Fibroblast of skin of scalp (primary cell): ENCODE measurements at places on chromosomes 2 and 18.

DNA sequence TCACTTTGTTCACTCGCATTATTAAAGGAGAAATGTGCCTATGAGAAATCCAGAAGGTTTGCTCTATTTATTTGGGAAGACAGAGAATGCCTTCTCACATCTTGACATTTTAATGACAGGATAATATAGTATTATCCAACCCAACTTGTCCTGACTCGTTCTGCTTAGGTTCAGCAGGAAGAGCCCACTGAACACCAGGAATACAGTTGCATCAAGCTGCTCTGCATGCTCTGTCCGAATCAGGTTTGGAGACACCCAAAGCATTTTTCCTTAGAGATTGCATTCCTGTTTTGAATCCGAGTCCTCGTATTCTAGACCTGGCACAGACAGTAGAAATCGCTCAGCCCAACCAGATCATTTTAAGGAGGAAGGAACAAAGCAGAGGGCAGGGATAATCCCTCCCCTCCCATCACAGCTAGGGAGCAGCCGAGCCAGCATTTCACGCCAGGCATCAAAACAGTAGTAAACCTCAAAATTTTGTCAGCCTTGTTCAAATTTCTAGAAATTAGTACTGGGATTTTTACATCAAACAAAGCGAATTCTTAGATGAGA lies 837.4 kb upstream of the ID2 start:
- DNase-seq: peak; percentile 64

GRCh38 chr2:9201185-9201891 lies 5.3 kb upstream of the ASAP2 start:
- DNase-seq: peak; percentile 63

GRCh38 chr2:160920791-160921303 lies 239.4 kb upstream of the TANK start:
- DNase-seq: peak; percentile 95

- DNase-seq: no peak
Measured at GRCh38 chr2:59959944-59960343, 593.5 kb downstream of the BCL11A start.

- DNase-seq: no peak
Measured at GRCh38 chr2:24859968-24860600, 60.0 kb downstream of the ADCY3 start.

- peak; percentile 4 for DNase-seq
Measured at GRCh38 chr2:202765436-202765835, 106.1 kb downstream of the ICA1L start.

GRCh38 chr2:147806846-147807245 lies 38.0 kb upstream of the ACVR2A start:
- DNase-seq: no peak

- no peak for DNase-seq
Measured at GRCh38 chr18:63936932-63937393, 12.1 kb upstream of the HMSD start.

DNA sequence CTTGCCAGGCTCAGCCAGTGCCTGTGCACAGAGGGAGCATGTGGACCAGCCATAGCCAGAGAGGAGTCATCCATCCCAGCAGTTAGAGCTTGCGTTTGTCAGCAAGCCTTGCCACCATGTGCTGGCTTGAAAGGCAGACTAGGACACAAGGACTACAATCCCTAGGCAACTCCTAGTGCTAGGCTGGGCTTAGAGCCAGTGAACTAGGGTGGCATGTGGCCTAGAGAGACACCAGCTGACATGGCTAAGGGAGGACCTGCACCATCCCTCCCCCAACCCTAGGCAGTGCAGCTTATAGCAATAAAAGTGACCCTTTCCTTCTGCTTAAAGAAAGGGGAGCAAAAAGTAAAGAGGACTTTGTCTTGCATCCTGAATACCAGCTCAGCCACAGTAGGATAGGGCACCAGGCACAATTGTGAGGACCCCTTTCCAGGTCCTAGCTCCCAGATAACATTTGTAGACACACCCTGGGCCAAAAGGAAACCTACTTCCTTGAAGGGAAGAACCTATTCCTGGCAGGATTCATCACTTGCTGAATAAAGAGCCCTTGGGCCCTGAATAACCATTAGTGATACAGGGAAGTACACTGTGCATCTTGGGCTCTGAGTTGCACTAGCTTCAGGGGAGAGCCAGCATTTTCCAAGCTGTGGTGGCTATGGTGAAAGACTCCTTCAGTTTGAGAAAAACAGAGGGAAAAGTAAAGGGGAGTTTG lies 38.7 kb upstream of the UXS1 start:
- DNase-seq: no peak

GRCh38 chr2:138104071-138104470 lies 139.8 kb downstream of the HNMT start:
- DNase-seq: no peak

- DNase-seq: peak; percentile 48
Measured at GRCh38 chr2:219369447-219369861, 18.3 kb downstream of the DNPEP start.

GRCh38 chr2:65299246-65299645 lies 71.6 kb downstream of the ACTR2 start:
- DNase-seq: peak; percentile 70

- DNase-seq: no peak
Measured at GRCh38 chr18:35780937-35781336, 191.5 kb upstream of the RMP24 start.

DNA sequence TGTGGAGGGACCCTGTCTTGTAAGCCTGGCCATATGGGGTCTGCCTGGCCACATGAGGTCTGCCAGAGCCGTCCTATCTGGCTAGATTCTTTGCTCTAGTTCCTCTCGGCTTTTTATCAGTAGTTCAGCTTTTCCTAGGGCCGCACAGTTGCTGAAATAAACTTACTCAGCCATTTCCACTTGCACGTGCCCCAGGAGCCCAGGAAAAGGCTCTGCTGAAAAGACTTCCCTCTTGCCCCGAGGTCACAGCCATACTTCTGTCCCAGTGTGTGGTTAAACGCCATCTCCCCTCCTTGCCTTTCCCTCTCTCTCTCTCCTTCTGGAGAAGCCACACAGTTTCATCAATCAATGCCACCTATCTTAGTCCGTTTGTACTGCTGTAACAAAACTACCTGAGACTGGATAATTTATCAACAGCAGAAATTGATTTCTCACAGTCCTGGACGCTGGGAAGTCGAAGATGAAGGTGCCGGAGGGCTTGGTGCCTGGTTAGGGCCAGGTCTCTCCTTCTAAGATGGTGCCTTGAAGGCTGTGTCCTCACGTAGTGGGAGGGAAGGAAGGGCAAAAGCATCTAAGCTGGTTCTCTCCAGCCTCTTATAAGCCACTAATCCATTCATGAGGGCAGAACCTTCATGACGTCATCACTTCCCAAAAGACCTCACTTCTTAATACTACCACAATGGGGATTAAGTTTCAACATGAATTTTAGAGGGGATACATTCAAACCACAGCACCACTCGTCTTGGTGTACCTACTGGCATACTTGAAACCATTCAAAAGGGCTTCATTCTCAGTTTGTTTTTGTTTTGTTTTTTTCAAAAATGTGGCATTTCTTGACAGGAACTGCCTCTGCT lies 11.2 kb upstream of the GALM start:
- DNase-seq: no peak

DNA sequence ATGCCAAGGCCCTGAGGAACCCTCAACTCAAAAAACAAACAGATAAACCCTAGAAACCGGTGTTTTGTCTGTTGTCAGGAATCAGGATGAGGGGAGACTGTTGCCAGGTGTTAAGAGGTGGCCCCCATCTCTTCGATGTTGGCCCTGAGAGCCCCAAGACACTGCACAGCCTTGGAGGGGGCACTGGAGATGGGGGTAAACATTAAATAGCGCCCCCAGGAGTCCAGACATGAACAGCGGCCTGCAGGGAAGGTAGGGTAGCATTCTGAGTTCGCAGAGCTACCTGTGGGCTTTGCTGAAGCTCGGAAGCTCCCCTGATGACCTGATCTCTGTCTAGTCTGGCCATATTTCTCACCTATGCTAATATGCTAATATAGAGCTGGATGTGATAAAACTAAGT lies 97.6 kb upstream of the SMAD2 start:
- no peak for DNase-seq

GRCh38 chr2:46967990-46968647 lies 52.5 kb upstream of the MCFD2 start:
- DNase-seq: peak; percentile 85

DNA sequence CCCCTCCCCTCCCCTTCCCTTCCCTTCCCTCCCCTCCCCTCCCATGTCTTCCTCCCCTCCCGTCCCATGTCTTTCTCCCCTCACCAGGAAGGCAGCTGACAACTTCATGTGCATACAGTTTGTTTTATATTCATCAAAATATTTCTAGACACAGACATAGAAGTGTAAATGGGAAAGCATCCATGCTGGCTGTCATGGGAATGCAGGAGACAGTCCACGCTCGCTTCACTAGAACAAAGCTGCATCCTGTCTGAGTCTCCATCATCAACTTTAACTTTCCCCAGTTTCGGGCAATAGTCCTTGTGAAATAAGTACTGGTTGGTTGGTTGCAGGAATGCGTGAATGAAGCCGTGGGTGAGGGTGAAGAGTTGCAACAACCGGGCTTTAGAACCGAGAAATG lies 226.9 kb downstream of the DCDC2C start:
- no peak for DNase-seq

DNA sequence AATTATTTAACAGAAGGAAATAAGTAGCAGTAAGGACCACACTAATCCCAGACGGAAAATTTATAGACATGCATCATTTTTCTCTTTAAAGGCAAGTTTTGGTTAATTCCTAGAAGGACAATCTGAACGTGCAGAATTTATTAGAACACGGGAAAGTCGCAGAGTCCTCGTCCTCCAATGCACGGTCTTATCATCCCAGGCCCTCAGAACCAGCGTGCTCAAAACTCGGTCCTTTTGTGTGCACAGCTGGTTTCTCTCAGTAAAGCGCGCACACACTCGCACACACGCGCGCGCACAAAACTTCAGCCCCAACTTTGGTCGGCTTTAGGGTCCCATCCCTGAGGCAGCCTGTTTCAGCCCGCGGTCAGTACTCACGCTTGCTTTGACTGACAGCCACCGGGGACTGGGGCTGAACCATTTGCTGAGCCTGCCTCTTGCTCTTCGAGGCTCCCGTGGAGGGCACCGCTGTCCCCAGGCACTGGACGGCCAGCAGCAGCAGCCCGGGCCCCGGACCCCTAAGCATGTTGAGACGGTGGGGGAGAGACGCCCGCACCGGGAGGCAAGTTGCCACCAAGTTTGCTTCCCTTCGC lies 493 bp downstream of the FN1 start:
- DNase-seq: no peak
